ENCODE measurements at places on chromosomes 7 and 10. TPM values are rescaled to one million over a fixed set of nuclear protein-coding genes. Genes with fewer than 3 reads are reported as not detected.

The MEST gene
- not detected for total RNA-seq

The TMEM229A gene
- not detected for total RNA-seq

The CYP2E1 gene
- not detected for total RNA-seq

The CD36 gene
- 0.05 TPM for total RNA-seq

The TLX1 gene
- total RNA-seq, result not detected

The NOLC1 gene
- total RNA-seq, result 87.7 TPM

The OR2A42 gene
- total RNA-seq, result not detected

The EN2 gene
- not detected for total RNA-seq

The WDR91 gene
- total RNA-seq, result 2.1 TPM

The SAMD9 gene
- 24.1 TPM for total RNA-seq

The NUDT13 gene
- 40.4 TPM for total RNA-seq

The OR9A2 gene
- not detected for total RNA-seq

The NME8 gene
- total RNA-seq, result not detected

The C10orf53 gene
- not detected for total RNA-seq

The SPDYE6 gene
- not detected for total RNA-seq

The TEX36 gene
- not detected for total RNA-seq

The RHBDD2 gene
- 57.2 TPM for total RNA-seq

The AKR1C4 gene
- total RNA-seq, result not detected

The PROSER2 gene
- 18.5 TPM for total RNA-seq

The LRMDA gene
- total RNA-seq, result 0.07 TPM

The AZGP1 gene
- not detected for total RNA-seq

The PBLD gene
- 9.2 TPM for total RNA-seq

The CLCN1 gene
- not detected for total RNA-seq

The LIPF gene
- total RNA-seq, result not detected

The MIOS gene
- total RNA-seq, result 87.1 TPM

The SNCG gene
- total RNA-seq, result 8.8 TPM

The PCBD1 gene
- 95.6 TPM for total RNA-seq

The MAGI2 gene
- total RNA-seq, result 1.5 TPM

The GSTO1 gene
- total RNA-seq, result 271 TPM

The ZNF786 gene
- total RNA-seq, result 3.4 TPM

The NEBL gene
- 1.6 TPM for total RNA-seq

The CUZD1 gene
- not detected for total RNA-seq

The DKK1 gene
- total RNA-seq, result 1,320 TPM

The GRID2IP gene
- total RNA-seq, result 0.22 TPM

The LIPJ gene
- not detected for total RNA-seq

The DOCK1 gene
- 29.8 TPM for total RNA-seq

The CYP3A4 gene
- total RNA-seq, result not detected

The FEZF1 gene
- not detected for total RNA-seq

The KCP gene
- 0.26 TPM for total RNA-seq

All from A172 (cell line).